Thymus (tissue), 14 donors: ENCODE measurements at places on chromosomes 5 and 9. TPM values are rescaled to one million over a fixed set of nuclear protein-coding genes. Genes with fewer than 3 reads are reported as not detected.

SLC6A7 gene
- under 0.01 TPM for total RNA-seq

GAPT gene
- 6.8 TPM for total RNA-seq

EPB41L4A gene
- 4.8 TPM for total RNA-seq

DNA sequence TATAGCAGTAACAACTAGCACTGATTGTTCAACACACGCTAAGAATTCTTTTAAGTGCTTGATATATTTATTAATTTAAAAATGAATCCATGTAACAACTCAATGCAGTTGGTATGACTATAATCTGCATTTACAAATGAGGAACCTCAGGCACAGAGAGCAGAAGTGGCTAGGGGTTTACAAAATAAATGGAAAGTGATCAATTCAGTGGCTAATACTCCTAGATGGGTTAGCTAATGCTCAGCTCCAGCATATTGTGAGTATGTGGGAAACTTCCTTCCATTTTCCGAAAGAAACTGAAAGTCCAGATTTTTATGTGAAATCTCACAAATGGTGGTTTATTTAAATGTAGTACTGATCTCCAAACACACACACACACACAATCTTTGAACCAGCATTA, 128.0 kb downstream of the RFX3 start:
- DNase-seq, result no peak

DNA sequence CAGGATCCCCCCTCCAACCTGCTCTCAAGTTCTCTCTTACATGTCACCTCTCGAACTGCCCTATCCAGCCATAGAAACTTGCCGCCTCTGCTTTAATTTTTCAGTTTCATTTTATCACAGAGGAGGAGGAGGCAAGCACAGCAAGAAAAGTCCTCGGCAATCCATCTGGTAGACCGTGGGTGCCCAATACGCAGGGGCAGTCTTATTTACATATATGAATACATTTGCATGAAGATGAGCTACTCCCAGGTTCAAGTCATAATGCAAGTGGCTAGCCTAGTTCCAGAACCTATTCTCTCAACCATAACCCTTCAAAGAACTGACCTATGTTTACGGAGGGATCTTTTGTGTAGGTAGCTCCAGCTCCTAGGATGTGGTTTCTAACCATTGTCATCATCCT, 223.2 kb upstream of the PANK3 start:
- DNase-seq, result no peak

DNA sequence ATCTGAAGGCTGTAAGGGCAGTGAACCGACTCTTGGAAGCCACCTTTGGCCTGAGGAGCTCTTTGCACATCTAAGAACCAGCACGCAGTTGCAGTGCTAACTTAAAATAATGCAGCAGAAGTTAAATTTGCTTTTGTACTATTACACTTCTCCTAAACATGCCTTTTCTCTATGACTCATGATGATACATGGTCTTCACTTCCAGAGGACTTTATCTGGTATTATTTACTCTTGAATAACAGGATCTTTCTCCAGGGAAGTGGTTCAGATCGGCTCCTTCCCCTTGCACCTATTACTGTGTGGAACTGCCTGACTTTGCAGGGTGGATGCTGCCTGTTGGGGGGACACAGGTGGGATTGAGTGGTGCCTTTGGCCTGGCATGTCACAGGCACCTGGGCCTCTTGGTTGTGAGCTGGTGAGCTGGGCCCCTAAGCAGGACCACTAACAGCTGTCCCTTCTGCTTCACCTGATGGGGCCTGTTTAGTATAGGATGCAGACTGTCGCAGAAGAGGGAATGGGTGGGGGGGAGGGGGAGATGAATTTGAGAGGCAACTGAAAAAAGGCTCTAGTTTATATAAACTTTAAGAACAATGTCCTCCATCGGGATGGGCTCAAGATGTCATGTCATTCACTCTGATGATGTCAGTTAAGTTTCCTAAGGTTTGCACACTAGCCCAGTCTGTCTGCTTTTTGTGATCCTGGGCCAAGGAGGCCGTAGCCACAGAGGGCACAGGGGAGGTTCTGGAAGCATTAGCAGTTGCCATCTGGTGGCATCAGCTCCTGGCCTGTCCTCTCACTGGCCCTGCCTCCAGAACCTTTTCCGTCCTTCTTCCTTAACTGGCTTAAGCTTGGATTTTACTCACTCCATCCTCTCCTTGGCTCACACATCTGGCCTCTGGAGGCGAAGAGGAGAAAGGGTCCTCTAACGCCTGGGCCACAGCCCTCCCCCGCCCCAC, 33.9 kb upstream of the GABBR2 start:
- no peak for DNase-seq
